Breast epithelium (tissue), 4 donors: ENCODE measurements at places on chromosomes 6 and 20.
A peak's percentile ranks its signal among the peaks of the same experiment; 100 is the strongest.

DNA sequence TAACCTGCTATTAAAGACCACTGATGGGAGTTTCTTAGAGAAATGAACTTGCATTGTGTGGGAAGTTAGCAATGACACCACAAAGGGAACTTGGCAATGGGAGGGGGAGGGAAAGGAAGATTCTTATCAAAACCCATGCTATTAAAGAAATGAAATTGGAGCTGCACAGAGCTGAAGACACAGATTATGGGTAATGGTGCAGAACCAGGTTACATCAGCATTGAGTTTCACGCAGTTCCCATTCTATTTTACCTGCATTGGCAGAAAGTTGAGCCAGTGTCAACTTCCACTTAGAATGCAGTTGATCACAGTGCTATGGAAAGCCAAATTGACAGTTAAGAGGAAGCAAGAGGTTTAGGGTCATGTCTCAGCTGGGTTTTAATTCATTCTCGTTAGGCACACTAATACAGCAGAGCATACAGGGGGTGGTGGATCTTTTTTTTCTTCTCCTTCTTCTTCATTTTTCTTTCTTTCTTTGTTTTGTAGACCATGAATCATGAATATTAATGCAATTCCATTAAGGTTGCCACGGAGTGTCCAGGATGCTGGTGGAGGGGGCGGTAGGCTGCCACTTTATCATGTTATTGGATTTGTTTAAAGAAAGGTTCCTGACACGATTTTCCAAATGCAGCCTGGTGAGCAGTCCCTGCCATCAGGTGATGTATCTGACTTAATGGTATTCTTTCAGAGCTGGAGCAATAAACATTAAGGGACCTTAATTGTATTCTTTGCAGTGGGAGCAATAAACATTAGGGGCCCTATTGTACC lies 1092.0 kb upstream of the MAP3K7 start:
- no peak for DNase-seq

GRCh38 chr6:161242779-161243693 lies 30.8 kb downstream of the AGPAT4 start:
- no peak for DNase-seq

GRCh38 chr20:59246691-59247400 lies 53.6 kb upstream of the EDN3 start:
- DNase-seq, result no peak

DNA sequence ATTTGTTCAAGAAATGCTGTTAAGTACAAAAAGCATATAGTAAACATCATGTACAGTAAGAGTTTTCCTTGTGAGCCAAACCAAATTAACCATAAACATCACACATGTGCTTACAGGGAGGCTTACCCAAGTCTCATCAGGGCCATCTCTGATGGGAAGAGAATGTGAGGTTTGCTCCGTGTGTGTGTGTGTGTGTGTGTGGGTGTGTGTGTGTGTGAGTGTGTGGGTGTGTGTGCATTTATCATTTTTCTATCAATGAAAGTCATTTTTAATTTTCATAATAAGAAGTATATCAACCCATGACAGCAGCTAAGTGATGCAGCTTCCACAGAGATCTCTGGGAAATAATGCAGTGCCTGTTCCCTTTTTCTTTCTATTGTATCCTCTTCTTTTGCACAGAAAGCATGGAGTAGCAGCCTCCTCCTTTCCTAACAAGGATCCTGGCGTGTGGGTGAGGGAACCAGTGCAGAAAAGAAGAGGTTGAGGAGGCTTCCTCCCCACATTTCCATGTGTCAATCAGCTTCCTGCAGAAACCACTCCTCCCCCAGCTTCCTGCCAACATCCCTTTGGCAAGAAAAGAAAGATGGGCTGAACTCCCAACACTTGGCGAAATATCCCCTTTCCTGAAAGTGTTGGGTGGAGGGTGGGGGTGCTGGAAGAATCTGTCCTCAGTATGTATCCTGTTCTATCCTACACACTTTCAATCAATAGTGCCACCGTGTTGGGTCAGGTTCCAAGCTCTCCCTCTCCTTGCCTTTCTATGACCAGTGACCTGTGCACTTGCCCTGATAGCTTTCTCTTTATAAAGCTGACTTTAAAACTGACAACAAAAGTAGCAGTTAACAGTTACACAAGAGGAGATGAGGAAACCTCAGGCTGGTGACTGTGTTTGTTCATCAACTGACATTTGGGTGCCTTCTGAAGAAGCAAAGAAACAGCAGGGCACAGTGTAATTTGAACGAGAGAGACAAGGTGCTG lies 251.8 kb upstream of the CITED2 start:
- DNase-seq, result no peak

GRCh38 chr6:136408204-136408603 lies 118.6 kb upstream of the BCLAF1 start:
- no peak for DNase-seq

DNA sequence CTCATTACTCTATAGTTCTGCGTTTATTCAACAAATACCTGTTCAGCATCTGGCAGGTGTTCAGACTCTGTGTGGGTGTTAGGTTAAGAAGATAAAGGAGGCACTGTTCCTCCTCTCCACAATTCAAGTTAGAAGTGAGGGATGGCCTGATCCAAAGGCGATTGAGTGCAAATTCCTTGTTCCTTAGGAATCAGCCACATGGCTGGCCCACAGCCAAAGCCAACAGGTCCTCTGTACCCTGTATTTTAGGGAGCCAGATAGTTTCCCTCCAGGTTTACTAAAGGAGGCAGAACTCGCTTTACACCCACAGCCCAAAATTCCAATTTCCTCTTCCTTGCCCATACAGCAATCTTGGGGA lies 5.0 kb upstream of the CD40 start:
- DNase-seq, result peak; percentile 41

DNA sequence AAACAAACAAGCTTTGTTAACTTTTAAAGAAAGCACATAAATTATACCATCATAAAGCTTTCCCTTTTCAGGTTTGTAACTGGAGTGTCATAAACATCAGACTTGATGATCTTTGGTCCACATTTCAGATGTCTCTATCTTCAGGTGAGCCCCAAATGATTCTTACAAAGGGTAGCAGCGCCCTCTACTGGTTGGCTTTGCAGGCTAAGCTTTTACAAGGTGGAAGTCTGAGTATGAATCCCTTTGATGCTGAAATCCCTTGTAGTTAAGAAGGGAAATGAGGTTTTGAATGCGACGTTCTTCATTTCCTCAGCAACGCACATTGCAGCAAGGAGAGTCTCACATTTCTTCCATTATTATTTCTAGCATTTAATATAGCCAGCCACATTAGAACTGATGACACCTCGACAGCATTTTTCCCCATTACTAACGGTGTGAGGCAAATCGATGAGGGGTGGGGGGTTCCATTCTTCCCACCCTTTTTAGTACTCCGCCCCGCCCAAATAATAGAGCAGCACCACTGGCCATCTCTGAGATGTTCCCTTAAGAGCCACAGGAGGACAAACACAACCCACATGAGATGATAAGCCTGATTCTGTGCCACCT lies 126.3 kb upstream of the NT5E start:
- DNase-seq, result peak; percentile 37

GRCh38 chr6:32213649-32214048 lies 10.2 kb downstream of the NOTCH4 start:
- DNase-seq, result no peak

DNA sequence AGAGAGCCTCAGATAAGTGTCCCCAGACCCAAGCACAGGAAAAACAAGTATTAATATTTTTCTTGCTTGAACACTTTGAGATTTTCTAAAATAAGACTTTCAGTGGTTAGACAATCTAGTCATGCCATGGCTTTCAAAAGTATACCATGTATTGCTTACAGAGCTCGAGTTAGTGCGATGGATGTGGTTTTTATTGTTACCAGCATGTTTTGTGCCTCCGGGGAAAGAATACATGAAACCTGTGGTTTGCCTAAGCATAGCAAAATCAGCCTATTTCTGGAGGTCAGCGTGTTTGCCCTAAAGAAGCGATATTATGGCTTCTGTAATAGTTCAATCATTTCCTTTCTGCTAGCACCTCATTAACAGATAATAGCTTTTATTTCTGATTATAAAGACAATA lies 21.6 kb downstream of the RIN2 start:
- DNase-seq, result no peak

- DNase-seq, result no peak
Measured at GRCh38 chr6:165621940-165622339, 41.1 kb downstream of the PDE10A start.

- DNase-seq, result no peak
Measured at GRCh38 chr6:158044525-158044888, 62.8 kb downstream of the SYNJ2 start.

DNA sequence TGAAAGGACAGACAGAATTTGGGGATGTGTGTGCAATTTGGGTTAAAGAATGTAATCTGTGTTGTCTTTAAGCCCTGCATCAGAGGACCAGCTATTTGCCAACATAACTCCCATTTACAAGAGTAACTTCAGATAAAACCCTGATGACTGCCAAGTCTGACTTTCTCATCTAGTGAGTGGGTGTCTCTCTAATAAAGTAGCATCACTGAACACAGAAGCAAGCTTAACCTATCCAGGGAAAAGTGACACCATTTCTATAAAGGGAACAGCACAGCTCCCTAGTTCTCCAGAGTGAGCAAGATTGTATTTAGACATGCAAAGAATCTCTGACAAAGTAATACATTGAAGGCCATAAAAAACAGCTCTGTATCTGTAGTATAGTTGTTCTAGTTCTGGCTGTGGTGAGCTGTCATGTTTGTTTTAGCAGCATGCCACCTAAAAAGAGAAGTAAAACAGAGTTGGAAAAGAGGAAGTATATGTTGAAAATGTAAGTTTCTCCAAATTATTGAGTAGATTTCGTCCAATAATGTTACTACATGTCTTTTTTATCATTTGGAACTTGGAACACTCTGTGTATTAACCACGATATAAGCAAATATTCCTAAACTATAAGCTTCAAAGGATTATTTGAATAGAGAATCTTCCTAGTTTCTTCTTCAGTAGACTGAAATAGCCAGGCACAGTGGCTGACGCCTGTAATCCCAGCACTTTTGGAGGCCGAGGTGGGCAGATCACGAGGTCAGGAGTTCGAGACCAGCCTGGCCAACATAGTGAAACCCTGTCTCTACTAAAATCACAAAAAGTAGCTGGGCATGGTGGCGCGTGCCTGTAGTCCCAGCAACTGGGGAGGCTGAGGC lies 8.8 kb upstream of the PIM1 start:
- DNase-seq, result no peak

GRCh38 chr6:90220273-90220672 lies 76.4 kb downstream of the BACH2 start:
- no peak for DNase-seq

- peak; percentile 77 for DNase-seq
Measured at GRCh38 chr6:142946924-142947713, 2.1 kb upstream of the HIVEP2 start.

DNA sequence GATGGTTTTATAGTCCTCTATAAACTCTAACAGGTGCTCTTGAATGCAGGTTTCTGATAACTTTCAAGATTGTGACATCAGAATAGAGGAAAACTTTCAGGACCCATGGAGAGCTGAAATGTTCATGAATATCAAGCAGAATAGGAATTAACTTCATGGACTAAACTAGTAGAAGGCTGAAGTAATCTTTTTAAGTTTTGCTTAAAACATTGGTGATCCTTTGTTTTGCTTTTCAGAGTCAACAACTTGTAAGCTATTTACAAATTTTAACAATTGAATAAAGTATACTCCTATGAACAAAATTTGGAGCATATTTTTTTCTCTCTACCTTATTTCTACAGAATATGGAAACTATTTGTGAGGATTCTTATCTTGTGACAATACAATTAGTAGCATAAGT lies 25.2 kb upstream of the GOPC start:
- no peak for DNase-seq

GRCh38 chr6:38209371-38210260 lies 390.1 kb downstream of the ZFAND3 start:
- DNase-seq, result no peak

DNA sequence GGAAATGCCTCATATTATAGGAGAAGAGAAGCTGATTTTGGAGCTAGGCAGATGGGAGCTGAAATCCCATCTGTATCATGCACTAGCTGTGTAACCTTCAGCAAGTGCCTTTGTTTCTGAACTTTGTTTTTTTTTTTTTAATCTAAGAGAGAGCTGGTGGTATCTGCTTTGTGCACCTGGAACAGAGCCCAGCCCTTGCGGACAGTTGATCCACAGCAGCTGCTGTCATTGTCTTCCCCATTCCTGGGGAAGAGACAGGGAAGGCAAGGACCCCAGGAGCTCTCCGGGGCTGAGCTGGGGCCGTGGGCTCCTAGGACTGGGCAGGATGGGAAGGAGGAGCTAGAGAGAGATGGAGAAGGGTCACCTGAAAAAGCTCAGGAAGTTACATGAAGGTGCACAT lies 92.1 kb downstream of the SYNJ2 start:
- DNase-seq, result no peak

DNA sequence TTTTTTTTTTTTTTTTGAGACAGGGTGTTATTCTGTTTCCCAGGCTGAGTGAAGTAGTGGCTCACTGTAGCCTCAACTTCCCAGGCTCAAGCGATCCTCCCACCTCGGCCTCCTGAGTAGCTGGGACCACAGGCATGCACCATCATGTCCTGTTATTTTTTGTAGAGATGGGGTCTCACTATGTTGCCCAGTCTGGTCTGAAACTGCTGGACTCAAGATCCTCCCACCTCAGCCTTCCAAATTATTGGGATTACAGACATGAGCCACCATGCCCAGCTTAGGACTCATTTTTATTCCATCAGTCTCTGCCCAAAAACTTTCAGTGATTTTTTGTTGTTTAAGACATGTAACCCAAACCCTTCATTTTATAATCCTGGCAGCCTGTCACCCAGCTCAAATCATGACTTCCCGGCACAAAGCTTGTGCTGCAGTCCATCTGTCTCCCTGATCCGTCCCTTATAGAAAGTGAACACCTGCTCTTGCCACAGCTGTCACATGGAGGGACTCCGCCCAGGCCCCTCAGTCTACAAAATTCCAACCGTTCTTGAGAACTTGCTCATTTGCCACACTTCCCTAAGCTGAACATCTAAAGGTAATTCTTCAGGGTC lies 183.9 kb upstream of the JARID2 start:
- DNase-seq, result no peak

DNA sequence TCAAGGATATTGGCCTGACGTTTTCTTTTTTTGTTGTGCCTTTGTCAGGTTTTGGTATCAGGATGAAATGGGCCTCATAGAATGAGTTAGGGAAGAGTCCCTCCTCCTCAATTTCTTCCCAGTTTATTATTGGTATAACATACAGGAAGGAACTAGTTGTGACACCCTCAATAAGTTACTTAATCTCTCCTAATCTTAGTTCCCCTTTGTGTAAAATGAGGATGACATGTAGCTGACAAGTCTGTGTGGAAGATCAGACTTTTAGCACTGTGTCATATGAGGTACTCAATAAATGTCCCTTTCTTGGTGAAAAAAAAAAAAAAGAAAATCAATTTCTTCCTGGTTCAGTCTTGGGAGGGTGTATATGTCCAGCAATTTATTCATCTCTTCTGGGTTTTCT lies 155.8 kb downstream of the PDE7B start:
- no peak for DNase-seq

GRCh38 chr6:129498950-129499842 lies 210.8 kb downstream of the ARHGAP18 start:
- DNase-seq, result no peak

GRCh38 chr6:147841547-147842148 lies 333.2 kb downstream of the SAMD5 start:
- no peak for DNase-seq

GRCh38 chr6:85361643-85362014 lies 88.3 kb upstream of the NT5E start:
- no peak for DNase-seq

- peak; percentile 83 for DNase-seq
Measured at GRCh38 chr6:30722280-30723112, 2.3 kb downstream of the TUBB start.

GRCh38 chr20:34355427-34355826 lies 7.6 kb upstream of the ITCH start:
- DNase-seq, result no peak
